Esophagus muscularis mucosa (tissue), 4 donors: ENCODE measurements at places on chromosomes 4 and X. TPM values are rescaled to one million over a fixed set of nuclear protein-coding genes. Genes with fewer than 3 reads are reported as not detected.

- H3K4me3 ChIP-seq: no peak overlapping the region
- H3K36me3 ChIP-seq: no peaks in the 10 kb centered on the region
- no peaks in the 10 kb centered on the region for H3K4me1 ChIP-seq
Observed at GRCh38 chr4:65999518-65999871, 329.2 kb upstream of the EPHA5 start.

DNA sequence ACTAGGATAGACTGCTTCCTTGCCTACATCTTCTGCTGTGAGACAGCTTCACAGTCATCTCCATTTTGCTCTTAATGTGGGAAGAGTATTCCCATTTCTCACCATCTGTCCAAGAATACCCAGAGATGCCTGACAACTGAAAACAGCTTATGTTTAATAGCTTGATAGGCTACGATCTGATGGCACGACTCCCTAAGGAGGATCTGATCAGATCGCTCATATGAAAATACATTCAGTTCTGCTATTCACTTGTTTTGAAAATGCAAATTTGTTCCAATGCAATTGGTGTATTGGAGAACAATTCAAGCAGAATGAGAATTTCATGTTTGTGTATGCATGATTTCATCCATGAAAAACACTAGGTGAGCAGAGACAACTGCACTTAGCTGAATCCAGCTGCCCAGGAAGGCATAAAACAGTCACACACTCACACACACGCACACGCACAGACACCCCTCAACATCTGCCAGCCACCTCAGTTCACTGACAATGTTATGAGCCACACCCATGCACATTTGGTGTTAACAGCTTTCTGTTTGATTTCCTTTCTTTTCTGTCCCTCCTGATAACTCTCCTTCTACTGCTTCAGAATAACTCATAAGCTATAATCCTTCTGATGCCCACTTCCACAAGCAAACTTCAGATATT, 29.6 kb downstream of the TRIML1 start:
- H3K27me3 ChIP-seq: no peaks in the 10 kb centered on the region
- no peak overlapping the region for H3K27ac ChIP-seq
- no peaks in the 10 kb centered on the region for H3K36me3 ChIP-seq
- DNase-seq: no peak

GRCh38 chr4:184147858-184148737, 69.6 kb downstream of the ENPP6 start:
- H3K36me3 ChIP-seq: no peaks in the 10 kb centered on the region
- H3K27ac ChIP-seq: no peak overlapping the region
- DNase-seq: no peak
- no peak overlapping the region for H3K4me3 ChIP-seq
- no peaks in the 10 kb centered on the region for H3K27me3 ChIP-seq

GRCh38 chr4:63036159-63036866, 1372.9 kb downstream of the TECRL start:
- H3K4me3 ChIP-seq: no peak overlapping the region
- no peaks in the 10 kb centered on the region for H3K36me3 ChIP-seq
- H3K4me1 ChIP-seq: no peaks in the 10 kb centered on the region
- no peaks in the 10 kb centered on the region for H3K27me3 ChIP-seq
- DNase-seq: no peak

The TKTL1 gene
- total RNA-seq: not detected

The SLC9B1 gene
- not detected for total RNA-seq

The CT47B1 gene
- total RNA-seq: not detected

The PHF8 gene
- total RNA-seq: 18.5 TPM
